Vagina (tissue), 2 donors: ENCODE measurements at places on chromosomes 5 and 9. TPM values are rescaled to one million over a fixed set of nuclear protein-coding genes. Genes with fewer than 3 reads are reported as not detected.
A peak's percentile ranks its signal among the peaks of the same experiment; 100 is the strongest.

ACOT12 gene
- total RNA-seq = not detected

DNA sequence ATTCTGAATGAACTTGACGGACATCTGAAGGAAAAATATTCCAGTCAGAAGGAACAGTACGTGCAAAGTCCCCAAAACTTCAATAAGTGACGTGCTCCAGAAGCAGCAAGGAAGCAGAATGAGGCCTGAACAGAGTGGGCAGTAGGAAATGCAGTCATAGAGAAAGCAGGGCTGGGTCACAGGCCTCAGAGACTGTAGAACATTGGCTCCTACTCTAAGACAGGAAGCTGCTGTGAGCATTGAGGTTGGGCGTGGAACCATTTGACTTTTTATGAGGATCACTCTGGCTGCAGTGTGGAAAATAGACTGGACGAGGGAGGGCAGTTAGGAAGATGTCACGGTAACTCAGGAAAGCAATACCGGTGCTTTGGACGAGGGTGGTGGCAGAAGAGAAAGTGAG, 64.0 kb downstream of the DOCK8 start:
- no peak overlapping the region for H3K27ac ChIP-seq
- H3K27me3 ChIP-seq = no peaks in the 10 kb centered on the region
- no peak overlapping the region for H3K4me3 ChIP-seq
- no peaks in the 10 kb centered on the region for H3K4me1 ChIP-seq
- no peaks in the 10 kb centered on the region for H3K36me3 ChIP-seq
- no peak for DNase-seq

PCDHGA5 gene
- 8.6 TPM for total RNA-seq

DNA sequence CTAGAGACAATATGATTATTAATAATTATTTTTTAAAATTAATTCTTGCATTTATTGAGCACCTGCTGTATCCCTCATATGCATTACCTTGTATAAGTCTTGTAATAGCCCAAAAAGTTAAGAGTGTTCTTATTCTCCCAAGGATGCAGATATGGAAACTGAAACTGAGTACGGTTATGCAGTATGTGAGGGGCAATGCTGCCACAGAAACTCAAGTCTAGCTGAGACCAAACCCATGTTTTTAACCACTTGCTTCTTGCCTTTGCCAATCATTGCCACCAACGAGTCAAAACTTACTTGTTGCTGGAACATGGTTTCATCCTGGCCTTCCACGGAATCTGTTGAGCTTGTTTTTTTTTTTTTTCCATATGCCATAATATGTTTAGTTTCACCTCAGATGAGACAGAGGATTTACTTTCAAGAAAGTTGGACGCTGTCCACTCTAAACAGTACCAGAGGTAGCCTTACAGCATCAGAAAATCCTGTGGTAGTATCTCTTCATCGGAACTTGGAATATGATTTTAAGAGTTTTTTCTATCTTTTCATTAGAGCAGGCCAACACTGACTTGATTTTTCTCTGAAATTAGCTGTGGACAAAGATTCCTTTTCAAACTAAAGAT, 27.9 kb downstream of the DOCK8 start:
- no peak for DNase-seq
- no peaks in the 10 kb centered on the region for H3K4me1 ChIP-seq
- H3K27me3 ChIP-seq = no peaks in the 10 kb centered on the region
- no peaks in the 10 kb centered on the region for H3K36me3 ChIP-seq

SLC25A2 gene
- not detected for total RNA-seq

- H3K4me1 ChIP-seq = peaks cover 9% of the 10 kb centered on the region
- no peak overlapping the region for H3K4me3 ChIP-seq
- no peak overlapping the region for H3K27ac ChIP-seq
- H3K36me3 ChIP-seq = no peaks in the 10 kb centered on the region
- DNase-seq = no peak
- H3K27me3 ChIP-seq = no peaks in the 10 kb centered on the region
Observed at GRCh38 chr5:159825551-159826051, 90.7 kb upstream of the ADRA1B start.

- H3K4me3 ChIP-seq = no peak overlapping the region
- H3K36me3 ChIP-seq = no peaks in the 10 kb centered on the region
- no peaks in the 10 kb centered on the region for H3K4me1 ChIP-seq
- no peaks in the 10 kb centered on the region for H3K27me3 ChIP-seq
- no peak for DNase-seq
Observed at GRCh38 chr9:121622387-121623203, 28.8 kb upstream of the DAB2IP start.

GRCh38 chr5:87774804-87775203, 362.1 kb upstream of the CCNH start:
- no peak overlapping the region for H3K27ac ChIP-seq
- no peak for DNase-seq
- H3K4me1 ChIP-seq = no peaks in the 10 kb centered on the region
- no peak overlapping the region for H3K4me3 ChIP-seq
- no peaks in the 10 kb centered on the region for H3K36me3 ChIP-seq

KCNT1 gene
- not detected for total RNA-seq

DNA sequence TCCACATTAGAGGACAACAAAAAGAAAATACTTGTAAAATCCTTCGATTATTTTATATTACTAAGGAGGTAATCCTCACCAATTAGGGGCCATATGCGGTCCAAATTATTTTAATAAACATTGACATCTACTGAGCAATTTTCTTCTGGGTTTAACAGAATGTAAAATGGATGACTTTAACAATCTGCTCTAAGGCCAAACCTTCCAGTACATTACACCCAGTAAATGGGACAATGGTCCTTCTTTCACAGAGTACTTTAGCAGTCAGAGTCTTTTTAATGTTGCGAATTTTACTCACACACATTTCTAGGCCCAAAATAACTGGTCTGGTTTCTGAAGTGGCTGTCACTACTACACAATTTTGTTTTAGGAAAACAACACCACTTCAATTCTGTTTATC, 106.9 kb downstream of the TTC39B start:
- H3K4me3 ChIP-seq = no peak overlapping the region
- H3K4me1 ChIP-seq = no peaks in the 10 kb centered on the region
- no peaks in the 10 kb centered on the region for H3K27me3 ChIP-seq
- H3K36me3 ChIP-seq = peaks cover 12% of the 10 kb centered on the region

SPATA6L gene
- 3.9 TPM for total RNA-seq

DNA sequence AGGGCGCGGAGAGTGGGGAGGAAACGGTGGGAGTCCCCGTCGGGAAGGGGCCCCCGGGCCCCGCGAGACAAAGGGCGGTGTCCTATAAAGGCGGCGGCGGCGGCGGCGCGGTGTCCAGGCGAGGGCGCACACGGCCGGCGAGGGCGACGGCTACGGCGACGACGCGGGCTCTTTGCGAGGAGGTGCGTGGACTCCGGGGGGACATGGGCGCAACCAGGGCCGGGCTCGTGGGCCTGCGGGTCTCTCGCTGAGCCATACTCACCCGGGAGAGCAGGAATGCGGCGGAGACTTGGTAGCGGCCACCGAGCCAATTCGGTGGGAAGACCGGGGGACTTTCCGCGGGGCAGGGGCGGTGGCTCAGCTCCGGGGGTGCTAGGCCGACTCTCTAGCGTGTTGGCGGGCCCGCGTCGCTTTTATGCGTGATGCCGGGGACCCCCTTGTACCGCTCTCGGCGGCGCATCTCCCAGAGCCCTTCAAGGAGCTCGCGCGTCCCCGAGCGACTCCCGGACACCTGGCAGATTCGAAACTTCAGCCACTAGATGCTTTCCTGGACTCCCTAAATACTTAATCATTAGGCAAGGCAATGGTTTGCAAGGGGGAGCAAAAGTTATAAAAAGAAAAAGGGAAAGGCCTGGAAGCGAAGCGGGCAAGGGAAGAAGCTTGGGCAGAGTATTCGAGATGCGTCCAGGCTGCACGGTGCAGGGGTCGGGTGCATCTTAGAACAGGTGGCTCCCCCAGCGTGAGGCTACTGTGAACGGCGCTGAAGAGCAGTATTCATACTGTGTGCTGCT, 5.9 kb upstream of the TAL2 start:
- H3K36me3 ChIP-seq = no peaks in the 10 kb centered on the region
- H3K4me1 ChIP-seq = peaks cover 13% of the 10 kb centered on the region
- H3K4me3 ChIP-seq = peak overlapping the region; percentile 41
- no peak for DNase-seq

- no peak overlapping the region for H3K4me3 ChIP-seq
- H3K4me1 ChIP-seq = peaks cover 21% of the 10 kb centered on the region
- no peak overlapping the region for H3K27ac ChIP-seq
- no peaks in the 10 kb centered on the region for H3K27me3 ChIP-seq
- no peaks in the 10 kb centered on the region for H3K36me3 ChIP-seq
Observed at GRCh38 chr5:40689438-40689837, 9.7 kb downstream of the PTGER4 start.

FRMD3 gene
- 13.8 TPM for total RNA-seq

MYMK gene
- total RNA-seq = not detected

GABRA1 gene
- total RNA-seq = not detected

DNA sequence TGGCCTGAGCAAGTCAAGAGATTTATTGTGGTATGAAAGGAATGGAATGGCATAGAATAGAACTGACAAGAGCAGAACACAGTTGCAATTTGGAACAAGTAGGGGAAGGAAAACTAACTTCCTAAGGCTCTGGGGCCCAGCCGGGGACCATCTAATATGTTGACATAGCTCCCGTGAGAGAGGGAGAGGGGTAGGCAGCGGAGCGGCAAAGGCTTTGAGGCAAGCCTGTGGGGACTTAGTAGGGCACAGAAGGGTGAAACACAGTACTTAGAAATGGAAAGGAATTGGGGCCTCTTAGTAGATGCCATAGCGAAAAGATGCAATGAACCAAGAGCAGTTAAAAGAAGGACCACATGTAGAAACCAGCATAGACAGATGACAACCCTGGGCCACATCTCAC, 11.8 kb upstream of the GNA14 start:
- H3K36me3 ChIP-seq = no peaks in the 10 kb centered on the region
- H3K4me1 ChIP-seq = peaks cover 10% of the 10 kb centered on the region
- H3K27ac ChIP-seq = no peak overlapping the region
- H3K4me3 ChIP-seq = no peak overlapping the region
